ENCODE measurements at places on chromosomes 11 and 22.

- DNase-seq, result no peak
Observed at GRCh38 chr22:43944670-43945430, 10.4 kb upstream of the SAMM50 start.

DNA sequence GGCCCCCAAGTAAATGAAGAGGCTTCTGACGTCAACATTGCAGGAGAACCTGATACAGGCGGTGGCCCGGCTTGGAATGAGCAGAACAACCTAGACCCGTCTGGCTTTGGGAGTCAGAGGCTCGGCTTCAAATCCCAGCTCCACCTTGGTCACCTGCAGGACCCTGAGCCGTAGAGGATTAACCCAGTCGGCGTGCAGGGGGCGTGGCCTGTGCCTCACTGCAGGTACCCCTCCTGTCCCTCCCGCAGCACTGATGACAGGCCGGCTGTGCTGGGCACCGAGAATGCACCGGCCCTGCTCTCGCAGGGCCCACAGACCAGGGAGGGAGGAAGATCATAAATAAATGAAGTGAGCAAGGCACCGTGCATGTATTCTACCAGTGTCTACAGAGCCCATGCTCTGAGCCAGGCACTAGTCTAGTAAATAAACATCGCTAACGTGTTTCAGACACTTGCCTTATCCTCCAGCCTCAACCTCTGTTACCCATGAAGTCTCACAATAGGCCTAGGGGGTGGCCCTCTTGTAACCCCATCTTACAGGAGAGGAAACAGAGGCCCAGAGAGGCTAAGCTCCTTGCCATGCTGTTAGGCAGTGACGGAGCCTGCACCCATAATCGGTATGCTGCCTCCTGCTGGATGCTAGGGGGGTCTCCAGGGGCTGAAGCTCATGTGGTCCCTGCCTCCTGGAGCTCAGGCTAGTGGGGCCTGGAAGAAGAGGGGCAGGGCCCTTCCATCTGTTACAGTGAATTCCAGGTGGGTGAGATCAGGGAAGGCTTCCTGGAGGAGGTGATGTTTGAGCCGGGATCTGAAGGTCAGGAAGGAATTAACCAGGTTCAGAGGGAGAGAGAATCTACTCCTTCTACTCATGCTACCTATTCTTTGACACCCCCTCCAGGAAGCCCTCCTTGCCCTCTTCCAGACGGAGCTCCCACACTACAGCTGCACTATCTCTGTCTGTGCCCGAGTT is 53.4 kb downstream of the RTL6 start:
- no peak for DNase-seq

DNA sequence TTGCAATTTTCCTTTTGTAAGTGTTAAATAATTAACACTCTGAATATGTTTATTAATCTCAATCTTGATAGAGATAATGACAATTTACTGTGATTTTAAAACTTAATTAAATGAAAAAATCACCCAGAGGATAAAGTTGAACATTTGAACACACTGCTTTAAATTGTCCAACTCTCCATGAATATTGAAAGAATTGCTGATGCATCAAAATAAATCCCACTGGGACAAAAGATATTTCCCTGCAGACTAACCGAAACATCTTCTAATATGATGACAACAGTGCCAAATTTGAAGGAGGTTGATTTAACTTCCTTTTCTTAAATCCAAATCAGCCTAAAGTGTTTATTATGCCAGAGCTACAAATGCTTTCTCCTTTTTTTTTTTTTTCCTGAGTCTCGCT is 47.6 kb downstream of the F2 start:
- DNase-seq, result no peak

GRCh38 chr22:45226503-45227186 is 14.0 kb downstream of the KIAA0930 start:
- DNase-seq, result peak; percentile 97

DNA sequence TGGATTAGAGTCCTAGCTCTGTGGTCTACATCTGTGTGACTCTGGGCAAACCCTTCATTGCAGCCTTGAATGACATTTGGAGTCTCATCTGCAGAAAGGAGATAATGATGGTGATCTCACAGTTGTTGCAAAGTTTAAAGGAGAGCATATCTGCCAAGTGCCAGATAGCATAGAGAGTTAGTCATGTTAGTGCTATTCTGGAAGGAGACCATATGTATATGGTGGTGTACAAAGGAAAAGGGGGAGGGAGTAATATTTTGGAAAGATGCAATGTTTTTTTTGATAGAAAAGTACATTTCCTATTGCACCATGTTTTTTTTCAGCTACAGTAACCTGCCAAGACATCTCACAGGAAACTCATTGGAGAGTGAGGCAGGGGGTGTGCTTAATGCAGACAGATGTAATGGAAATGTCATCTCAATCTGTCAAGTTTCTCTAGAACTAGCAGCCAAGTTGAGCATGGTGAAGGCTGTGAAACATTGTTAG is 92.1 kb upstream of the NARS2 start:
- no peak for DNase-seq

- DNase-seq, result no peak
Observed at GRCh38 chr22:24398409-24398808, 29.0 kb upstream of the ADORA2A start.

GRCh38 chr11:46491661-46492330 is 100.2 kb upstream of the CHRM4 start:
- no peak for DNase-seq

DNA sequence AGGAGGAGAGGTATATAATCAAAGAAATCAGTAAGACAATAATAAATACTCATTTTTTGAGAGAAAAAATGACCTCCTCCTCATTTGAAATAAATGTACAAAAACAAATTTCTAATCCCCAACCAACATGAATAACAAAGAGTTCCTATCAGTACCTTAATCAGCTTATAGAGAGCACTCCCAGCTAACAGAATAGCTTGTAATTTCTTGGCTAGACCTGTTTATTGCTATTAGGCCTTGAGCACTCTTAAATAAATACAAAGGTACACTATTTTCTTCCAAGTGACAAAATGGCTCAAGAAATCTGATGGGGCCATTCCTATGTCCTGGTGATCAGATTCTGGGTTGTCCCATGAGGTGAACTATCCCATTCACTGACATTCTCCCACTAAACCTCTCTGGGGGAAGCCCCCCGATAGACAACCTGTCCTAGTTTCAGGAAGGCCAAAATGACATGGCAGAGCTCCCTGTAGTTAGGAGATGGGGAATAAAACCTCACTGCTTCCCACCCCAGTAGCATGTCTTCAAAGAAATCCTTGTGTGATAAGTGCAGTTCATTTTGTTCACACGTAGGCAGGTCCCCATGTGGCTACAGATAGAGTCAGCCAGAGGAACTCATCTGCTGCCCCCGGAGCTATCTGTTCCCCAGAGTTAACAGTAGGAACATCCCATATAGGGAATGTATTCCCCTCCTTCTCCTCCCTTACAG is 385.7 kb downstream of the SOX6 start:
- no peak for DNase-seq

- DNase-seq, result no peak
Observed at GRCh38 chr11:6433998-6434660, 6.7 kb downstream of the HPX start.

DNA sequence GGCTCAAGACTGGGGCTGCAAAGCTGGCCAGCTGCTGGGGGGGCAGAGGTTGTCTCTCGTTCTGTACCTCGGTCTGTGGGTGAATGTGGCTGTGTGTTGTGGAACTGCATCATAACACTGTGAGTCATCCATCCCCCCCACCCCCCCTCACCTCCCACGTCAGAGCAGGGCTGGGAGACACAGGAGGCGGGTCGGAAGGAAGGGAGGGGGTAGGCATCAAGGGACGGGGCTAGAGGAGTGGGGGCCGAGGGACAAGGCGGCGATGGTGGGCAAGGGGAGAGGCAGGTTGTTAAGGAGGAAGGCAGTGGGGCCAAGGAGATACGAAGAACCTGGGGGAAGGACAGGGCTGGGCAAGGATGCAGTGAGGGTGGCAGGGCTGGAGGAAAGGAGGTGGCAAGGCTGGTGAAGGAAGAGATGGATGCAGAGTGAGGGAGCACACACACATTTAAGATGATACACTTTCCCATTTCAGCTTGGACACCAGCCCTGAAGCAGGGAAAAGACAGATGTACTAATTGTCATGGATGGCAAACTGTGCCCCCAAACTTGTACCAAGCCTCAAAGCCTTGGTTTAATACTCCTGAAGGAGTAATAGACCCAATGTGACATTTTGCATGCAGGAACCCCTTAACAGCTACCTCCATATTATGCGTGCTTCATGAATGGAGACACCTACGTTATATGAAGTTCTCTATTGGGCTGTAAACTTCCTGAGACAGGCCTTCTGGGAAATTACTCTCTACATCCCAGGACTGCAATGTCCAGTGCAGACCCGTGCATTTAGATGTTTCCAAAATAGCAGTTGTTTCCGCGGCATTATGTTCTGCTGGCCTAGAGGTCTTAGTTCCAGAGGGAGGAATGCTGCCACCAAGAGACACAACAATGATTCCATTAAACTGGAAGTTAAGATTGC is at the start of gene YPEL4:
Gene YPEL4 (minus strand): TSS at position 87 of the 913 bp plus-strand sequence. CDS start 2,805 bp downstream, outside the sequence.
- DNase-seq, result peak; percentile 45

DNA sequence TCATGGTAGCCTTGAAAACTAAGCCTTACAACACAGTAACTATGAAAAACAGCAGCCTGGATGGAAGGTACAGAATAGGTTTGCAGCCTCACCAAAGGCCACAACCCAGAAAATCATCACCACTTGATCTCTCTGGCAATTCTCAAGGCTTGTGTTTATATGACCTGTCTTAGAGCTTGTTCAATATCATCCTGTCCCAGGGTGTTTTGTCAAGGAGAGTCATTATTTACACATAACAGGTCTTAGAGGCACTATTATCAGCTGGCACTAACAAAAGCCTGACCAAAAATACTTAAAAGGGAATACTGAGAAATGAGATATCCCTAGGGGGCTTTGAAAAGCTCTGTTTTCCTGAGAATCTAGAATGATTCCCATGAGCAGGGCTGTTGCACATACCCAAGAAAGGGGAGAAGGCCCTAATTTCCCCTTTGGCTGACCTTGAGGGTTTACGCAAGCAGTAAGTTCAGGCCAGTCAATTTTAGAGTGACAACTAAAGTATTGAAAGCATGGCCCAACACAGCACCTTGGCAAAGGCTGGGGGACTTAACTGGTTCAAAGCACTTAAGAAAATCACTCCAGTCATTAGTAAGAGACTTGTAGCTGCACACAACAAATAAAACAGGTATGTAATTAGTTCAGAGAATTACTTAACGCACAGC is 7.9 kb downstream of the SC5D start:
- DNase-seq, result no peak

DNA sequence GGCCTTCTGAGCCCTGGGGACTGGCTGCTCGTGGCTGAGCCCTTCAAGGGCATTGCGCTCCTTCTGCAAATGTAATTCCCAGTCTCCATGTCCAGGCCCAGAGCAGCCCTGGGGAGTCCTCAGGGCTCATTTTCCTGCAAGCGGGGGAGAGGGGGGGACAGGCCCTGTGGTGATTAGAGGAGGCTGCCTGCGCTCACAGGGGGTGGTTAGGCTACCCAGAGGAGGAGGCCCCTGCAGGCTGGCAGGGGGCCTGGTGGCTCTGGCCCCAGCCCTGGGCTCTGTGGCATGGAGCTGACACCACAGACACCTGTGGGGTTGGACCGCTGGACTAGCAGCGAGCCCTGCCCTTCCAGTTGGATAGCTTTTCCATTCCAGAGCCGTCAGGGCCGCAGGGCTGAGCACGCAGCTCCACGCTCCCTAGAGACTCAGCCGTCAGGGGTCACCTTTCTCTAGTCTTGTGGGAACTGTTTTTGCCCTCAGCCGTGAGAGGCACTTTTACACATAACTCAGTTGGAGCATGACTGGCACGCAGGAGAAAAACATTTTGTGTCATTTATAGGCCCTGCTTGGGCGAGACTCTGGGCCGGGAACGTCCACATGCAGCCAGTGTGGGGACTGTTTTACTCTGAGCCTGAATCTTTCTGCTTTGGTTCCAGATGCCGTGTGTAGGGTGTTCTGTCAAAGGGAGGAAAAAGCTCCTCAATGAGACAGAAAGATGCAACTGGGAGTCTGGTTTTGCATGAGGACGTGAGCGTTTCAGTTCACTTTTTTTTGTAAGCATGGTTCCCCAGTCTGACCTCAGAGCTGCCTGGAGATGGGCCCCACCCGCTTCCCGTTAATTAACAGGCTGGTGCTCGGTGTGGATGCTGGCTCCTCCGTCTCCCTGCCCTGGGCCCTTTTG is 58.1 kb downstream of the LRP5 start:
- peak; percentile 21 for DNase-seq

DNA sequence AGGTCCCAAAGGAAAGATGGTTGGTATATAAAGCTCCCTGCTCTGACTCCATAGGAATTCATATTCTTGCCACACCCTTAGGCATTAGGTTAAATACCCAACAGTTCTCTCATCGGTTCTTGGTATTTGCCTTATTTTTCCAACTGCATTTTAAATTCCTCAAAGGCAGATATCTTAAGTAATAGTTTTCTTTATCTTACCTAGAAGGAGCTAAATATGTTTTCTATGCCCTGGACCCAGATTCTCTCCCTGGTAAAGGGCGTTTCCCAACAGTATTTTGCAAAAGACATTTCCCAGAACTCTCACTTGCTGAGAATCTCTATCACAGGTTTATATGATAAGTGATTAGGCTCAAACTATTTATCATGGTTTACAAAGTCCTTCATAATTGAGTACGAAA is 158.6 kb upstream of the BDNF start:
- no peak for DNase-seq

GRCh38 chr11:722346-722811 is 16.3 kb downstream of the EPS8L2 start:
- DNase-seq, result no peak

DNA sequence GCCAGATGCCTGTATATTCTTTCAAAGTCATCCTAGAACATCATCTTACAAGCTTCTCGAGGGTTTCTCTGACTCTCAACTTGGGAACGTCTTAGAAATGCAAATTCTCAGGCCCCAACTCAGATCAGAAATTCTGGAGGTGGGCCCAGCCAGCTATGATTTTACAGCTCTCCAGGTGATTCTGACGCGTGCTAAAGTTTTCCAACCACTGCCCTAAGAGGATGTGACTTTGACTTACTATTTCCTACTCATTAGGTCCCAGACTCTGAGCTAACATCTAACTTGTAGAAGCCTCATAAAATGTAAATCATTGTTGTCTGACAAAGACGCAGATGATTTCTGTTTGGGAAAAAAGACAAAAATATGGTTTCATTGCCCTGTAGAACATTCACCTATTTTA is 61.1 kb downstream of the IRAG1 start:
- DNase-seq, result no peak

DNA sequence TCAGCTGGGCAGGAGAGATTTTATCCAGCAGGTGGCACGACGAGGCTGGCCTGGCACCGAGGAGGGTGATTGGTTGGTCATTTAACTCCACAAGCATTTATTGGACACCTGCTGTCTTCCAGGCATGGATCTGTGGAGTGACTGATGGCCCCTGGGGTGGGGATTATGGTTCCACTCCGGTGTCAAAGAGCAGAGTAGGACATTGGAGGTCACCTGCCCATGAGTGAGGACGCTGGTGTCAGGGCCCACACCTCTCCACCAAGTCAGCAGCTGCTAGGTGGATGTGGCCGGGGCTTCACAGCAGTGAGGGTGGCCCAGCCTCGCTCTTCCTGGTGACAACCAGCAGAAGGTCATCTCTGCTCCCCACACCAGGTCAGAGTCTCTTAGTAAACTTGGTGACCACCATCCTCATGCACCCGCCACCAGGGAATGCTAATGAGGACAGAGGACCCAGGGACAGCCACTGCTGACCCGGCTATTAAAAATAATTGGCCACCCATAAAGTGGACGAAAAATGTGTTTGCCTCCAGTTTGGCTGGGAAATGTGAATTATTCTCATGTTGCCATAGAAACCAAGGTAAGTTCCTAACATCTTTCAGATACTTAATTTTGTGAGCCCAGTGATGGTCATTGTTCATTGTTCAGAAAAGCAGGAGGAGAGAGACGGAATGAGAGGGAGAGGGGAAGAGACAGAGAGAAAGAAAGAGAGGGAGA is 428.7 kb downstream of the TBC1D22A start:
- DNase-seq, result no peak

- DNase-seq, result peak; percentile 35
Observed at GRCh38 chr11:27722117-27722952, 22.1 kb upstream of the BDNF start.

- no peak for DNase-seq
Observed at GRCh38 chr11:132907651-132908413, 624.5 kb downstream of the OPCML start.

Measured in HL-60 (cell line).